ENCODE measurements at places on chromosomes 7 and 10.

- DNase-seq: peak; percentile 13
These were observed 311.7 kb downstream of the GATA3 start for GRCh38 chr10:8365935-8366911.

DNA sequence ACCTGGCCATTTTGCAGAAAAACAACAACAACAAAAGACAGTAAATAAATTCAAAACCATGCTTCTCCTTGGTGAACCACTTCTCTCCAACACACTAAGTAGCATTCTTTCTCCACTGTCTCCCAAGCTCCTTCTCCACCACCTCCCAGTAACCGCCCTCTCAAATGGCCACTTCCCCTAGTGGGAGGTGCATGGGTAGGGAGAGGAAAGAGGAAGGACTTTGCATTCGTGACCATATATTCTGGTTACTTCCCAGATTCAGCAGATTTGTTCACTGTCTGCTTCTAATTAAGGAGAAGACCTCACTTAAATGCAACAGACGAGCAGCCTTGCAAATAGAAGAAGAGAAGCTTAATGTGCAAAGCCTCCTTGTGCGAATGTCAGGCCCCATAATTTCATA is 166.8 kb downstream of the SORCS1 start:
- DNase-seq: no peak

DNA sequence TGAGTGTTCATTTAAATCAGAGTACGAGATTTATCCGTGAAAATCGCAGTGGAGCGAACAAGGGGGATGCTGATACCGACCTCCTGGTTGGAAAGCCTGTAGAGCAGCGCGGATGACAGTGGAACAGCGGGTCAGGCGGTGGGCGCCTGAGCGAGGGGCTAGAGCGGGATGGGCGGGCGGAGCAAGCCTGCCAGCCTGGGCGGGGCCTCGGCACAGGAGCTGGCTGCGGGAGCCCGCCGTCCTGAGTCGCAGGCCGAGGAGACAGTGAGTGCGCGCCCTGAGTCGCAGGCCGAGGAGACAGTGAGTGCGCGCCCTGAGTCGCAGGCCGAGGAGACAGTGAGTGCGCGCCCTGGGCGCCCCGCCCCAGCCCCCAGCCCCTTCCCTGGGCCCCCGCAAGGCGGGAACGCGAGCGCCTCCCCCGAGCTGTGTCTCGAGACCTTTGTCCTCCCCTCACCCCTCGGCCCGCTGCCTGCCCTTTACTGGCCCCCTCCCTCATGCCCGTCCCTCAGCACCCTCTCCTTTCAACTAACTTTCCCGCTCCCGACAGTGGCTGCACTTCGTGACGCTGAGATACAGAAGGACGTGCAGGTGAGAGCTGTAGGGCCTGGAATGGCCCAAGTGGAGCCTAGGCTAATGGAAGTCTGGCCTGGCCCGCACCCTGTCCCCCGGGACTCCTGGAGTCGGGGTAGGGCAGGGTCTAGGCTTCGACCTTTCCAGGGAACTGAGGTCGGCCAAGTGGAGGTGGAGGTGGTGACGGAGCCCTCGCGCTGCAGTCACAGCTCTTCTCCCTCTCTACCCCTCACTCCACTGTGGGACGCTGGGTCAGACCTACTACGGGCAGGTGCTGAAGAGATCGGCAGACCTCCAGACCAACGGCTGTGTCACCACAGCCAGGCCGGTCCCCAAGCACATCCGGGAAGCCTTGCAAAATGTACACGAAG is at the start of gene AS3MT:
TSS of gene AS3MT (plus strand) at position 213 of the 941 bp plus-strand sequence. CDS start at position 336, 123 bp downstream.
- peak; percentile 95 for DNase-seq

DNA sequence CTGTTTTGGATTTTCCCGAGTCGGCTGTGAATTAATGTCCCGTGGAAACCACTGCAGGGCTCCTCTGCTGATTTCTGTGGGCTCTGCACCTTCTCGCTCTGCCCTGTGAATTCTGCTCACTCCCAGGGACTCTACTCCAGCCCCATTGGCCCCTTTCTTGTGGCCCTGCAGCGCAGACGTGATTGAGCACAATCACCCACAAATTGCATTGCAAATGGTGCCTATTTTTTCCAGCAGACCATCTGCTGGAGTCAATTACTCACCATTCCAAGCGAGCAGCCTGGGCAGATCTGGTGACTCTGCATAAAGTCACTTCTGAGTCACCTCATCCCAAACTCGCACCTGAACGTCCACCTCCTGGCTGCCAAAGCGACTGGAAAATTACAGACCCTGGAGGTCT is 235.8 kb downstream of the PAXIP1 start:
- DNase-seq: no peak

GRCh38 chr10:36506261-36506660 is 619.1 kb upstream of the ANKRD30A start:
- DNase-seq: no peak

DNA sequence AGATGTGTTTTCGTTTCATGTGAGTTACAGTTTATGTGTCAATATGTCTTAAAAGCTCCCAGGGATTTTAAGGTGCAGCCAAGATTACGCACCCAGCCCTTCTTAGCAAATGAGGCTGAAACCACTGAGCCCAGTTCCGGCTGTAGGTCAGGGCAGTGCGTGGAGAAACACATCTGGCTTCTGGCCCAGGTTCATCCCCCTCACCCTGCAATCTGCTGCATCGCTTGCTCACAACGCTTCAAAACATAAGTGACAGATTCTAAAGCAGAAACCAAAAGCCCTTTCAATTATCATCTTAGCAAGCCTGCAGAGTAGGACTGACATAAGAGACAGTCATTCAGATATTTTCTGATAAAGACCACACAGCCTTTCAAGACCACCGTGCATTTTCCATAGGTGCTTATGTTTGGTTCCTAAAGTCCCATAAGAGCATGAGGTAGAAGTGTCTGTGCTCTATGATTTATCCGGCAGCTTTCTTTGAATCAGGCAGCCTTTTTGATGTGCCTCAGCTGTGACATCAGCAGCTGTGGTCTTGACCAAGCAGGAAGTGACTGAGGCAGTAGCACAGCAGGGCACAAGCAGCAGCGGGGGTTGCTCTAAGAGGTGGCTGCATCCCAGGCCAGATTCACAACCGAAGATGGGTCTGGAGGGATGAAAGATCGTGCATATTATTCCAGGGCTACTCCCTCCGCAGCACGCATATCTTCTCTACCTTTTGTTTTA is 72.1 kb upstream of the LYZL2 start:
- DNase-seq: no peak

DNA sequence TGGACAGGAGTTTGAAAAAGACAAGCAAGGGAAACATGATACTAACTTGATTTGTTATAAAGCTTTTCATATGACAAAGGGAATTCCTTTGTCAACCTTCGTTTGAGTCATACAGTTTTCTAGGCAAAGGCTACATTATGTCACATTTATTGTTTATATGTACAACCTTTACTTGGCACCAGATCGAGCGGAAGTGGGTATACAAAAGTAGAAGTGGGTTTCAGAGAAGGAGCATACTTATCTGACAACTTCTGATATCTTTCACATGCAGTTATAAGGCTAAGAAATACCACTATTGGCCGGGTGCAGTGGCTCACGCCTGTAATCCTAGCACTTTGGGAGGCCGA is 11.0 kb downstream of the STMP1 start:
- no peak for DNase-seq

DNA sequence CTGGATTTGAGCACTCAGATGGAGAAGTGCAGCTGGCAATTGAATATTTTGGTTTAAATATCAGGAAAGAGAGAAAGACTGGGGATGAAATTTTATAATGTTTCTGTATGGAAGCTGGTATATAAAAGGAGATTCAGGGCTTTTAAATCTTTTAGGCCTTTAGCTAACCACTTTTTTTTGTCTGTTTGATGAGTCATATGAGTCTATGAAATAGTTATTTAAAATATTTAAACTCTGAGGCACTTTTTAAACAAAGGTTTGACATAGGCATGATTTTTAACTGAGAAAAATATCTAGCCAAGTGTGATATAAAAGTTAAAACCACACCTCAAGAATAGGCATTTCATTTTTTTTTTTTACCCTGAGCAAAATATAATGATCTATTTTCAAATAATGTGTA is 944.3 kb downstream of the GATA3 start:
- DNase-seq: no peak

DNA sequence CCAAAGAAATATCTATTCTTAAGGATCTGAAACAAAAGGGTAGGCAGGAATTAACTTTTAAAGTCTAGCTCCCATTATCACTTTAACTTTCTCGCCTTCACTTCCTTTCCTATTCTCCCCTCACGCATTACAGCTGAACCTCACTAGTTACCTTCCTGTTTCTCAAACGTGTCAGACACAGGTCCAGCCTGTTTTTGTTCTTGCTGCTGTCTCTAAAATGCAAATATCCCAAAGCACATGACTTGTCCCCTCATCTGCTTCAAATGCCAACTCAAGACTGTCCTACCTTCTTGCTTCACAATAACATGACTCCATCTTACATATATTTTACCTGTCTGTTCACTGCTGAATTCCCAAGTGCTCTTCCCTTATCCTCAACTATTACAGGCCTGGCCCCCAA is 17.6 kb downstream of the ZDHHC6 start:
- no peak for DNase-seq

GRCh38 chr7:149209518-149210269 is 14.3 kb downstream of the ZNF282 start:
- peak; percentile 89 for DNase-seq

GRCh38 chr10:122391875-122392274 is 17.4 kb downstream of the PLEKHA1 start:
- no peak for DNase-seq

DNA sequence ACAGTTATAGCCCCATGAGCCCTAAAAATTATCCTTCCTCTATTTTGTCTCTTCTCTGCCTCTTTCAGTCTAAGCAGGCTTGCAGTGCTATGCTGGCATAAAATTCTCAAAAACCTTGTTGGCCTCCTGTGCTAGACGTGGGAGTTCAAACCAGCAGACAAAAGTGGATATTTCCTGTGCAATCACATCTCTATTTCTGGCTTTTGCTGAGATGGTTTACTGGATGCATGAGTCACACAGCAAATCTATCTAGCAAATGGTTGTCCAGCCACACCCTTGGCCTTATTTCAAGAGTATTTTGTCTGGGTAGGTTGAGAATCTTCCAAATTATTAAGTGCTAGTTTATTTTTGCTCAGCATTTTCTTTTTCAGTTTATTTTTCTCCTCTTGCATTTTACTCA is 370.8 kb downstream of the CDC14C start:
- no peak for DNase-seq

DNA sequence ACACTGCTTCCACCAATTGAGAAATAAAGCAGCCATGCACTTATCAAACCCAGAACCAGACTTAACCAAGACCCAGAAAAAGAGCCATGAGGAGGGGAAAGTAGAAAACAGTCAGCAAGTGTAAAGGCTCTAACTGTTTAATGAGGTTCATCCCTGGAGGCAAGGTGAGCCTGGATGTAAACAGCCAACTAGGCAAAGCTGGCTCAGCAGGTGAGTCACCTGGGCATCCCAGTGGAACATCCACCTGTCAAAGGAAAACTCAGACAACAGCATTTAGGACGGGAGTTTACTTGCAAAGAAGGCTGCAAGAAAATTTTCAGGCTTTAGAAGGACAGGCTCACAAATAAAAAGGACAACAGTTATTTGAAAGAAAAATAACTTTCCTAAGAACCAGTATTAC is 153.0 kb downstream of the SNX13 start:
- no peak for DNase-seq

DNA sequence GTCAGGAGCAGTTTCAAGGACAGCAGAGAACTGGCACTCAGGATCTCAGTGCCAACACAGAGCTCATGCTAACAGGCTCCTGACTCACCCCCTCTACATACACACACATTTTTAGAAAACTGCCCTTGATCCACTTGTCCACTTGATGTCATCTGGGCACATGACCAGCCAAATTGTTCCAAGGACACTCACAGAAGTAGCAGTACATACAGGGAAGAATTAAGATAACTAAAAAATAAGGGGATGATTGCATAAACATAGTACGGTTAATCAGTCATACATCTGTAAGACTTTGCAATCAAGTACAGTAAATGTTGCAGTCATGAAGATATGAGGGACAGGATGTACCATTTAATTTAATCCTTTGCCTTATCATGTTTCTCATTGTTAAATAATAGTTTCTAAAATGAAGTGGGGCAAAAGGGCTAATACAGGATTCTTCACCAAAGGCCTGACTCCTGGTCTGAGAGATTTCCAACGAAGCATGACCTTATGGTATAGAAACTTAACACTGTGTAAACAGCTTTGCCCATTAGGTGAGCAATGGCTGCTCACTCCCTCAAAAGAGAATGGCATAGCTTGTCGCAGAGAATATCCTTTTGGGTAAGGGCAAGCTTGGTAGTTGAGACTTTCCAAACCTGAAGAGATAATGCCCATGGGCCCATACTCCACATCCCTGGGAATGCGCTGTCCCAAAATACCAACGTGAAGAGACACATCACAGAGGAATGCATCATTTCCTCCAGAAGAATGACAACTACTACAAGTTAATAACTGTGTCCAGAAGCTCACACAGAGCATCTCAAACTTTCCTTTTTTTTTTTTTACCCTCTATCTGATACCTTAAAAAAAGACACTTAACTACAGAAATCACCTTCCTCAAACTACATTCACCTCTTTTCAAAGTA is 94.1 kb downstream of the ARMH3 start:
- no peak for DNase-seq

DNA sequence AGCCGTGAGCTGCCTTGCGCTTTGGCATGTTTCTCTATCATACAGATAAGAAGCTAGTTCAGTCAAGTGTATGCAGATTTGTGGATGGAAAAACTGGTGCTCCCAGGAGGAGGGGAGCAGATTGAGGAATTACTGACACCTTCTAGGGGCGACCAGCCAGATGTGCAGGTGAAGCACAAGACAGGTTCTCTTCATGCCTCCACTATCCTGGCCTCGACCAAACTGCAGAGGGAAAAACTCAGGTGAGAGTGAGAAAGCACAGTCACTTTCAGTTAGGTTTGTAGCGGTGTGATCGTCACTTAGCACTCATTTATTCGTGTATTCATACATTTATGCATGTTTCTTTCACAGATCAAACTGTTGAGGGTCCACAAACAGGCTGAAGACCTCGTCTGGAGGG is 600 bp upstream of the DBNL start:
- no peak for DNase-seq

GRCh38 chr7:29192811-29193210 is 1.8 kb upstream of the CHN2 start:
- no peak for DNase-seq

DNA sequence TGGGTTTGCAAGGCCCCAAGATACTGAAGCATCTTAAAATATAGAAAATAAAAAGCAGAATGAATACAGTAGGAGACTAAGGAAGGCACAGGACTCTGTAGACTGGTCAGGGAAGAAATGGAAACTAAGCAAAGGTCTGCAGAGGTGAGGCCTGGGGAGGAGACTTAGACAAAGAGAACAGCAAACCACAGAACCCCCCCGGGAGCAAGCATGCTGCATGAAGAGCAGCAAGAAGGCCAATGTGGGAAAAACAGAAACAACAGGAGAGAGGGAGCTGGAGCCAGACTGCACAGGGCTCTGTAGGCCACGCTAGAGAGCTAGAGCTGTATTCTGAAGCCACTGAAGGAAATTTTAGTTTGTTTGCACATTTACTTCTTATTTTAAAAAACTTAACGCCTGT is 45.7 kb upstream of the ARID5B start:
- DNase-seq: no peak
